ENCODE measurements at places on chromosomes 3 and 15.

GRCh38 chr3:31157893-31158620 lies 263.6 kb upstream of the GADL1 start:
- DNase-seq, result no peak

DNA sequence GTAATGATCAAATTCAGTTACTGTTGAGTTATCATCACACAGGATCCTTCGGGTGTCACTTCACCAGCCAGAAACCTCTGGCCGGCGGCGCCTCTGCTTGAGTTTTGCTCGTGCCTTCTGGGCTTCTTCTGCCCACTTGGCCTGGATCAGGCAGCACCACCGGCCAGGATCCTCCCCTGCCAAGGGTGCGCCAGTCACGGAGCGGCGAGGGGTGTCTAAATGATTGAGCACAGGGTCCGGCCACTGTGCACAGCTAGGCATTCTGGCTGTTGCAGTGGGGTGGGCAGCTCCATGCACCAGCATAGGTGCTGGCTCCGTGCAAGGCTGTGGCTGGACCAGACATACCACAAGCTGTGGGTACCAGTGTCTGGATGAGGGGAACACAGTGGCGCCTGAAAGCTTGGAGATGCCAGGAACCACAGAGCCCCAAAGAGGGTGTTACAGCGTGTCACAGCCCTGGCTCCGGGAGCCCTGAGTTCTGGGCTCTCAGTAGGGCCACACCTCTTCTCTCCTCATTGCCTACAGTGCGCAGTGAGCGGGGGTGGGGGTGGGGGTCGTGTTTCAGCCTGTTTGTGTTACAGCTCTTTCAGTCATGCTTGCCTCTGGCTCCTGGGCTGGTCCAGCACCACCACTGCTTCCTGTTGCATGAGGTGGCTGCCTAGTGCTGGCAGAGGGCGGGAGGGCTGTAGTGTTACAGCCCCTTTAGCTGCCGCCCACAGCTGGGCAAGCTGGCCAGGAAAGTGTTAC lies 169.4 kb downstream of the FNDC3B start:
- no peak for DNase-seq

- DNase-seq, result no peak
These were observed 86.0 kb downstream of the EFL1 start for GRCh38 chr15:82176542-82176941.

- DNase-seq, result no peak
These were observed 260.5 kb upstream of the THBS1 start for GRCh38 chr15:39320355-39320754.

DNA sequence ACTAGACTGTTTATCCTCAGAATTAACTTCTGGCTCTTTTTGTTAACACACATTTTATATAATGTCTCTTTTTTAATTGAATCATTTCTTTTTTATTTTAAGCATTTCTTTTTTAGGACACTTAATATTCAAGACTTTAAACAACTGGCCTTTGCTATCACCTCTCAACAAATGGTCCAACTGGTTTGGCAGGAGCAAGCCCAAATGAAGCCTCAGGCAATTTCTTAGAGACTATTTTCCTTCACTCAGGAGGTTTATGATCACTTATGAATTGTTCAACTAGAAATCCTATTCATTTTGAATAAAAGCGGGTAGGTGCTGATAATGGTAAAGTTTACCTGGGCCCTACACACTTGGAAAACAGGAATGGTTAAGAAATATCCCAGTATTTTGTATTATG lies 705.6 kb upstream of the GBE1 start:
- DNase-seq, result no peak

- no peak for DNase-seq
These were observed 38.2 kb upstream of the ITGA11 start for GRCh38 chr15:68470049-68470742.

- DNase-seq, result no peak
These were observed 69.6 kb upstream of the PPIB start for GRCh38 chr15:64232400-64232799.

- no peak for DNase-seq
These were observed 472.9 kb upstream of the THBS1 start for GRCh38 chr15:39108021-39108420.

GRCh38 chr3:127350172-127351050 lies 62.6 kb upstream of the PRR20G start:
- DNase-seq, result no peak

DNA sequence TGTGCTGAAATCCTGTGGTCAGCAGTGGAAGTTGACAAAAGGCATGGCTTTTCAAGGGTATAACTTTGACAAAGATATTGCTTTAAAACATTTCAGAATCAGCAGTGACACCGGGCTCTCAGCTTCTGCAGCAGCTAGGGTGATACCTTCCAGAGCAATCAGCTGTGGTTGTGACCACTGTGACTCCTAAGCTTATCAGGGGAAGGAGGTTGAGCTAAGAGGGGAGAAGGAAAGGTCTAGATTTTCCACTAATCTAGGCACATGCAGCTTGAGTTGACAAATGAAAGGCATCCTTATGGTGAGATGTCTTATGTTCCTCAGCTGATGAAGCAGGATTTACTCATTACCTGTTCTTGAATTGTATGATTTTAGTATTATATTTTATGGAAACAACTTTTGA lies 16.3 kb upstream of the LRRFIP2 start:
- no peak for DNase-seq

- DNase-seq, result no peak
These were observed 53.6 kb upstream of the AP4E1 start for GRCh38 chr15:50854601-50855490.

DNA sequence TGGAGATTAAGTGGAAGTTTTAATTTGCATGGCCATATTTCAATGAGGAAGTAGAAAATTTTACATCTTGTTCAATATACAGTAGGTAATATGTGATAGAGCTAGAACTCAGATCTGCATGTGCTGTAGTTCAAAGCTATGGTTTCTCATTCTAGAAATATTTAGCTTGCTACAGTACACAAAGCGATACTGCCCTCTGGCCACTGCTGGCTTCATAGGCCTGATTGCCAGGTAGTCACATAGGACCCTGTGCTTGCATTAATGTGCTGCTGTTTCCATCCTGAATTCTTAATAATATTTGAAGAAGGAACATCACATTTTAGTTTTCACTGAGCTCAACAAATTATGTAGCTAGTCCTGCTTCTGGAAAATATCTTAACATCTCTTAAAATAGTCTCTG lies 87.0 kb downstream of the PLSCR2 start:
- no peak for DNase-seq

GRCh38 chr15:70097063-70097320 lies 725 bp downstream of the TLE3 start:
- DNase-seq, result no peak

DNA sequence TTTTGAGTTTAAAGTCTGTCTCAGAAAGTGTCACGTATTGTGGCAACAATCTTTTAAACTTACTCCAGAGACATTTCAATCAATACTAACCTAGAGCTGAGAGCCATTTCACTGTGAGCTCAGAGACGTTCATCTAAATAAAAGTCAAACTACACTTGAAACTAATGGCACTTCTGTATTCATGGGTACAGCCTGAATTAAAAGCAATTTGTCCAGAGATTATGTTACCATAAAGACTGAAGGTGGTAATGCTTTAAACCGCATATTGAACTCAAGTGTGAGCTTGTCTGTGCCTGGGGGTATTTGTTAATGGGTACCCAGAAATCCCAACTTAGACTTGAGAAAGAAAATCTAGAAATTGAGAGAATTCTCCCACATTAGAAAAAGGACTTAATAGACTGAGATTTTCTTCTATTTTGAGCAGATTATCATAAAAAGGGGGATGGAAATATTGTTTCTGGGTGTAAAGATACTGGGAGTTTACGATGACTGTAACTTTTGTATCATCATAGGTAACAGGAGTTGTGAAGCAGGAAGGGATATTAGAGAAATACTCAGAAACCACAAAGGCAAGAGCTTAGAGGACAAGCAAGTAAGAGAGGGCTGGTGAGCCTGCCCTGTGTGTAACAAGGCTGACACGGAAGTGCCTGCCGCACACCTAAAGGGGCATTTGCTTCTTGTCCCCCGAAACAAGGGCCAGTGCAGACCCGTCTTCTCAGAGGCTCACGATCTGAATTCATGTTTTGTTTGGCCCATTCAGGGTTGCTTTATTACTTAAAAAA lies 36.9 kb downstream of the LRIG1 start:
- DNase-seq, result no peak

DNA sequence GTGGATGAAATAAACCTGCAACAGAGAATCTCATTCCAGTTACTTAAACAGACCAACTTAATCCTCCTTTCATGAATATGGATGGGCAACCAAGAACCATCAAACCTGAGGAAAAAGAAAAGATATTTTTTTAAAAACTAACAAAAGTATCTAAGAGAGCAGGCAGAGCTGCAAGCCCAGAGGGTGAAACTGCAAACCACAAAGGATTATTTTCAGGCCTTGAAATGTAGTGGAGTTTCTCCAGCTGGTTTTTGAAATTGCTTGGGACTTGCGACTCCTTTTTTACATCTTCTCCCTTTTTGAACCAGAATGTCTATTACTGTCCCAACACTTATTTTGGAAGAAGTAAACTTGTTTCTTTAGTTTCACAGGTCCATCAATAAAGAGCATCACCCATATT lies 87.4 kb downstream of the STAG1 start:
- DNase-seq, result no peak

- no peak for DNase-seq
These were observed 89.2 kb downstream of the CERS3 start for GRCh38 chr15:100439514-100439913.

DNA sequence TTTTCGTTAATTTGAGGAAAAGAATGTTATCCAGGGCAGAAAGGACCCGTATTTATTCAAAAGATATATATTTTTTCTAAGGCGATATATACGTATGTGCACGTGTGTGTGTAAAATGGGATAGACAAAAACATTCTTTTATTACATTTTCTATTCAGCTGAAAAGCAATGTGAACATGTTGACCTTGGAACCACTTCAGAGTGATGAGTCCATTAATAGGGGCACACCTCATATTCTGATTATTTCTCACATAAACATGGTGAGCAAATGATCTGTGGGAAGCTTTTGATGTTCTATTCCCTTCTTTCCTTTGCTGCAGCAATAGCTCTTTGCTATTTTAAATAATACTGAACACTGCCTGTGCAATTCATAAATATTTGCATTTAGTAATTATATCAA lies 87.6 kb downstream of the SYNPR start:
- DNase-seq, result no peak

- no peak for DNase-seq
These were observed 98.8 kb downstream of the DHX36 start for GRCh38 chr3:154225536-154225935.

DNA sequence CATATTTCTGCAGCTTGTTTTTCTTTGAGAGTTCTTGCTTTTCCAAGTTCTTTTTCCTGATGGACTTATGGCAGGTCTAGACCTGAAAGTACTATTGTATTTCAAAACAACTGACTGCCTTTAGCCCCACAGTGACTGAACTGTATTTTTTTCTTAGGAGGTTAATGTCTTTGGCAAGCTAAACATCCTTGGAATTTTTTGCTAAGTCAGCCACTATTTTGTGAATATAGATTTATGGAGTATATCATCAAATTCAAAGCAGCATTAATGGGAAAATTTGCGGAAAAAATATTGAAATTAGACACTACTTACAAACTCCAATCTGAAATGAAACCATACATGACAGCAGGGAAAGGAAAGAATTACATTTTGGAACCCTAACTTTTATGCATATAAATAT lies 8.6 kb downstream of the PIK3CA start:
- no peak for DNase-seq

DNA sequence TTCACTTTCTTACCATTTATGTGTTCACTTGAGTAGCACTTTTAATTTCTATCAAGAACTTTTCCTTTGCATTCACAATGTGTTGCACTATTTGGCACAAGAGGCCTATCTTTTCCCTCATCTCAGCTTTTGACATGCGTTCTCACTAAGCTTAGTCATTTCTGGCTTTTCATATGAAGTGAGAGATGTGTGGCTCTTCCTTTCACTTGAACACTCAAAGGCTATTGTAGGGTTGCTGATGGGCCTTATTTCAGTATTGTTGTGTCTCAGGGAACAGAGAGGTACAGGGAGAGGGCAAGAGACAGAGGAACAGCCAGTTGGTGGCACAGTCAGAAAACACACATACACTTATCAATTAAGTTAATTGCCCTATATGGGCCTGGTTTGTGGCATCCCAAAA lies 127.4 kb upstream of the MLF1 start:
- DNase-seq, result no peak

DNA sequence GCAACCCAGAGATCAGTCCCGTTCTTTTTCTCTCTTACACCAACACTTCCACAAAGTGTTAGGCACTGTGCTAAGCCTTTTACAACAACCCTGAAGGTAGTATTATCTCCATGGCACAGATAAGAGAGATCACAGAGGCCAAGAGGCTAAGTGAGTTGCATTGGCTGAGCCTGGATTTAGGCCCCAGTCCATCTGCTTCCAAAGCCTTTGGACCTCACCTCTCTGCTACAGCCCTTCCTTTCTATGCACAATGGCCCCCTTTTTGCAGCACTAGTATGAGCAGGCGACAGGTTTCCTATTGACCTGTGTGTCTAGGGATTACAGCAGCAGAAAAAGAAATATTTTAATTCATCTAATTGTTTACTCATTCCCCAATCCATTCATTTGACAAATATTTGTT lies 76.2 kb downstream of the CRYGS start:
- DNase-seq, result no peak

DNA sequence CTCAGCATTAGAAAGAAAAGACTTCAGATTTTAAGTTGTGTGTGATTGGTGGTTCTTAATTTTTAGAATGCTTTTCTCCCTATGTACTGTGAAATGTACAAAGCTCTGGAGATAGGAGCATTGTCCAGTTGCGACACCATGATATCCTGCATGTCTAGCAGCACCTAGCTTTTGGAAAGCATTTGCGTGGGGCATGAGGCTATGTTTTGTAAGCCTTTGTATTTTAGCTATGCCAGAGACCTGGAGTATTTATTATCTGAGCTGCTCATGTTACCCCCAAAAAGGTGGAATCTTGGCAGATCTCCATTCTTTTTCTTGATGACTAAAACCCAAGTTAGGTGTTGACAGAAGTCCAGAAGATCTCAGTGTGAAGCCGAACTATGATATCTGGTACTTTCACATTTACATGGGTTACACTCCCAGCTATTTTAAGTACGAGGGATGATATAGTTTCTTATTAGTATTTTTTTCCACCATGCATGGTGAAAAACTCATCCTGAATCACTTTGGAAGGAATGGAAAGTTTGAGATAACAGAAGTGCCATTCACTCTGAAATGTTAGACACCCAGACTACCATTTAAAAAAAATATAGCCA lies 126.7 kb upstream of the SAMMSON start:
- no peak for DNase-seq

- no peak for DNase-seq
These were observed 57.8 kb upstream of the SUCLG2 start for GRCh38 chr3:67712259-67712658.
